Left cardiac atrium (tissue), 4 donors: ENCODE measurements at places on chromosomes 5 and 9. TPM values are rescaled to one million over a fixed set of nuclear protein-coding genes. Genes with fewer than 3 reads are reported as not detected.

LRRC19 gene
- total RNA-seq = not detected

CMYA5 gene
- total RNA-seq = 773 TPM

ECSCR gene
- total RNA-seq = 21.6 TPM

ABCA2 gene
- 30.0 TPM for total RNA-seq

MAMDC2 gene
- total RNA-seq = 12.3 TPM

GLRA1 gene
- not detected for total RNA-seq

ACSL6 gene
- 4.4 TPM for total RNA-seq

IRGM gene
- not detected for total RNA-seq

PTGR1 gene
- 46.3 TPM for total RNA-seq

FBXL17 gene
- 25.0 TPM for total RNA-seq

CDKN2A gene
- not detected for total RNA-seq

PAX5 gene
- 0.09 TPM for total RNA-seq
